ENCODE measurements at places on chromosomes 11 and 22.

- no peak for DNase-seq
These were observed 26.1 kb downstream of the SMCO4 start for GRCh38 chr11:93517041-93517440.

DNA sequence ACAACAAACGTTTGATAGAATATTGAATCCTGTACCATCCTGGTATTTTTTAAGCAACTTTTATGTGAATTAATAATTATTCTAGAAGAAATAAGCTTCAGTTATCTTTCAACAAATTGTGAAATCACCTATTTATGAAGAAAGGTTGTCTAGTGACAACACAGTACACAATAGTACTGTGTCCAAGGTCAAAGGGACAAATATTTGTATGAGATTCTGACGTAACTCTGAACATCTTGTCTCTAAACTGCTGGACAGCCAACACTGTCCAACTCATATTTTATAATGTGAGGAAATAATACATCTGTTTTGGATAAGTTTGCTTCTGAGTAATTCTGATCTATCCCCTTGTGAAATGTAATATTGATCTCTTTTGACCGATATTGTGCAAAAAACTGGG is 18.9 kb downstream of the CASP5 start:
- DNase-seq: no peak

DNA sequence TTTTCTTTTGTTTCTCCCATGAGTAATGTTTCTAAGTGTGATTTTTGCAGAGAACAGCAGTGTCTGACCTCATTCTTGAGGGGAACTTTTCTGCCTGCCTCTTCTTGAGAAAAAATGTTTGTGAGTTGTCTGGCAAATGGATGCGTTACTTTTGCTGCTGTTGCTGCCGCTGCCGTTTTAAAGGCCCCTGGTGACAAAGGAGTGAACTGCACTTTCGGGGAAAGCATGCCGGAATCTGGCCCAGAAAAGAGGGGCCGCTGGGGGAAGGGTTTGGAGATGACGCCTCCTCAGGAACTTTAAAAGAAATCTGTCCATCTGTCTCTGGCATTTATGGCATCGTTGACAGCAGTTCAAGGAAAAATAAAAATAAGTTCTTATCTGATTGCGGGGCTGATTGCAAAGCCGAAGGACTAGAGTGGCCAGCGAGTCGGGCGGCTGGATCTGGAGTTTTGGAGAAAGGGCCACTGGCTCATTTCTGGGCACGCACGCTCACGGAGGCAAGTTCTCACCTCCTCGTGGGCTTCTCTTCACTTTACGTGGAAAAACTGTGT is 16.5 kb downstream of the ZBTB16 start:
- DNase-seq: no peak

- no peak for DNase-seq
These were observed 6.5 kb downstream of the ARSA start for GRCh38 chr22:50621356-50621880.

Measured in retinal pigment epithelial cell (primary cell).